ENCODE measurements at places on chromosomes 1 and 21. TPM values are rescaled to one million over a fixed set of nuclear protein-coding genes. Genes with fewer than 3 reads are reported as not detected.

DNA sequence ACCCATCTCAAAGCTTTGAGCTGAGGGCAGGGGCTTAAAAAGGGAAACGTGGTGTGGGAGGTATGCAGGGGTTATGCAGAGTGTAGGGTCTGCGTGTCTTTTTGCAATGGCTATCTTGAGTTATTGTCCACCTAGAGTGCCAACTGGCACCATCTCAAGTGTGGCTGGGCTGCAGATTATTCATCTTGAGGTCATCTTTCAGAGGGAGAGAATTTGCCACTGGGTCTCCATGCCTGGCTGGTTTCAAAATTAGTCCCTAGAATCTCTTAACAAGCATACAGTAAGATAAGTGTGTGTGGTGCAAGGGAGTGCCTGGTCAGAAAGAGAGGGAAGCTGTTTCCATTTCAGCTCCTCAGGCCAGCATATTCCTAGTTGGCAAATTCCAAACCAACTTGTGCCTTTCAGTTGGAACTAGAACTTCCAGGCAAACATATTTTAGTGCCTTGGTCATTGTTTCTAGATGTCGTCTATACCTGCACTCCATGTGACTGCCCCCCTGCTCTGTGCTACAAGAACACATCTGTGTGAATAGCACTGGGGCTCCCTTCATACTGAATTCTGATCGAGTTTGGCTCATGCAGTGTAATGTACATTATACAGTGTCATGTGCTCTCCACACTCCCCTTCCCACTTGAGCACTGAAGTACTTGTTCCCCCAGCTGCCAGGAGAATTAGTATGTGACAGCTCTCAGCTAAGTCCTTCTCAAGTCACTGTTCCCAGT is 5.0 kb upstream of the OR2T8 start:
- DNase-seq = no peak

DNA sequence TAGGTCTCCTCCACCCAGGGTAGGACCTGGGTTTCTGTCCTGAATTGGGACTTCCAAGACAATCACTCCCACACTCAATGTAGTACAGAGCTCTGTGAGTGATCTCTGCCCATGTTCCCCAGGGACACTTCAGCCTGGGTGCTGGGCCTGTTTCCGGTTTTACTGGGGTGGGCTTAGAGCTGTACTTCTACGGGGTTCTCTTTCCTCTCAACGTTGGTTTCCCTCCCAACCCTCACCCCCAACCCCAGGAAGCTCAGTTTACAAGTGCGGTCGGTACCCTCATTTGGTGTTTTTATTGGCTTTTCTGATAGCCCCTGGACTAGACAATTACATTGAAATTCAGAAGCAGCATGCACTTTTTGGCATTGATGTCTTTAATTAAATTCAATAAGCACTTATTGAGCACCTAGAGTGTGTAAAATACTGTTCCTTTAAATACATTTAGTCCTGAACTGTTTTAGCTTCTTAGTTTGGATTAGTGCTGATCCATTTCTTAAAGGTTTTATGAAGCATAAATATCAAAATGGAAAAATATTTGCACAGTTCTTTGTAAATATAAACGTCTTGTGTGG is 542 bp upstream of the XPR1 start:
- peak; percentile 11 for DNase-seq

DNA sequence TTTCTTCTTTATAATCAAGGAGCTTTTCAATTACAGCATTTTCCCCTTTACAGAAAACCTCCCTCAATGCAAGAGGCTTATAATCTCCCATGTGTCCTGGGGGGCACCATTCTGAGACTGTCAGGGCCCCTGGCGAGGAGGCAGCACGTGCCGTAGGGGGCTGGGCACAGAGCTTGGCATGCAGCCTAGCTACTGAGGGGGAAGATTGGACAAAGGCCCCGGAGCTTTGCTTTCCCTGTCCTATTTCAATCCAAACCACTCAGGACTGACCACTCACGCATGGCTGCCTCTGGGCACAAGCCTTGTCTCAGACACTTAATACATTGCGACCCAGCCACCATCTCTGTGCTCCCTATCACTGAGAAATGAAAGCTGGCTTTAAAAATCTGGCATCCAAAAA is 2.8 kb upstream of the RAP1GAP start:
- DNase-seq = no peak

- no peak for DNase-seq
Measured at GRCh38 chr1:184416481-184416880, 29.7 kb downstream of the C1orf21 start.

GRCh38 chr1:94120991-94121390 is at the start of gene ABCA4:
ABCA4 (minus strand) TSS chr1:94121148; CDS start chr1:94121045, 103 bp downstream.
- DNase-seq = no peak

GRCh38 chr1:113517983-113518382 is 127.7 kb downstream of the MAGI3 start:
- DNase-seq = no peak

DNA sequence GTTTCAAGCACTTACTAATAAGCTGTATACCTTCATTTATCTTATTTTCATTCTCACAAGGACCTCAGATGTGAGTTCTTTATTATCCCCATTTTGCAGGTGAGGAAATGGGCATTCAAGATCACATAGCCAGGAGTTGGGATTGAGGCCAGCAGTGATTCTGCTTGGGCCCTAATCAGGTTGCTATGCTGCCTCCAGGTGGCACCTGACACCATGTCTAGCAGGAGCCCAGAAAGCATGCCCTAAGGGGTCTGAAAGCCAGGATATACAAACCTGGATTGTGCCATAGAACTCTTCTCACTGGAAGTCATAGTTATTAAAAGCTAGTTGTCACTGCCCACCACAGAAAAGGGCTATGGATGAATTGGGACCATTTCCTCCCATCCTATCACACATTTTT is 61.1 kb downstream of the FYB2 start:
- DNase-seq = peak; percentile 1

DNA sequence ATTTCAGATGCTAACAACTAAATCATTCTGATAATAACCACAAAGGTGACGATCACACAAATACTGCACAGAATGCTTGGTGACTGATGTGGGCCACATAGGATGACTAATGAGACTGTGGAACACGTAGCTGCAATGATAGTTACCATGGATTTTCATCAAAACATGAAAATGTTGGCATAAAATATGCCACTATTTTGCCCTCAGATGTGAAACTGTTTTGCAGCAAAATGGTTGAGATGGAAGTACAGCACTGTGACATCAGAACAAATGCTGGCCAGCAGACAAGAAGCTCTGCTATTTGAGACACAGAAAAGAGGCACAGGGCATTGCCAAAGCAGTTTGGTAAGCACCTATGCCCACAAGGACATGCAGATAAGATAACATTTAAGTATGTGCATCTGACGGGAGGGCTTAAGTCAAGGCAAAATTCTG is 83.8 kb downstream of the NIBAN1 start:
- no peak for DNase-seq

DNA sequence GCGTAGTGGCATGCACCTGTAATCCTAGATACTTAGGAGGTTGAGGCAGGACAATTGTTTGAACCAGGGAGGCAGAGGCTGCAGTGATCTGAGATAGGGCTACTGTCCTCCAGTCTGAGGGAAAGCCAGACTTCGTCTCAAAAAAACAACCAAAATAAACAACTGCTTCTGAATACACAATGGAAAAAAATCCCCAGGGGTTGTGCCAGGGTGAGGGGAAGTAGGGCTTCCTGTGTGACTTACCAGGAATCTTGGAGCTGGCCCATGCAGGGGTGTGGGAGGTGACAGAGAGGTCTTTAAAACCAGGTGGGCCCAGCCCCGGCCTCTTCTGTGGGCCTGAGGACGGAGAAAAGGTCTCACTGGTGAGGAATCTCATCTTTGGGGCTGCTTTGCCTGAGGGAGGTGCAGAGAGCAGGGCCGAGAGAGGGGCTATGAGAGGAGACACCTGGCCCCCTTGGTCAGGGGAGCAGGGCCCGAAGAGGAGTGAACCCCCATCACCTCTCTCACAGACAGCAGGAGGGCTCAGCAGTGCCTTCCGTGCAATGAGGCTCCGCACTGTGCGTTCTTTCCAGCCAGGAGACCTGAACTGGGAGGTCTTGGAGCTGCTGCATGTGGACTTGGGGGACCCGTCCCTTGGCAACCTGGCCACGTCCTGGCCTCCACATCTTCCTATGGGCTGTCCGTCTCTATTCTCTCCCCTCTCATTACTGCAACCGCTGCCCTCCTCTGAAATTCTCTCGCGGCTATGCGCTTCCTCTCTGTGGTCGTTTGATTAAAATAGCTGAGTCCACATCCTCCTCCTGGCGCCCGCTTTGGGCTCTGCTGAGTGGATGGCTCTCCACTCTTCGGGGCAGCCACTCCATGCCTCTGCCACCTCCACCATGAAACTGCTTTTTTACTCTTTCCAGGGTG is 10.7 kb downstream of the PLA2G5 start:
- DNase-seq = peak; percentile 14

DNA sequence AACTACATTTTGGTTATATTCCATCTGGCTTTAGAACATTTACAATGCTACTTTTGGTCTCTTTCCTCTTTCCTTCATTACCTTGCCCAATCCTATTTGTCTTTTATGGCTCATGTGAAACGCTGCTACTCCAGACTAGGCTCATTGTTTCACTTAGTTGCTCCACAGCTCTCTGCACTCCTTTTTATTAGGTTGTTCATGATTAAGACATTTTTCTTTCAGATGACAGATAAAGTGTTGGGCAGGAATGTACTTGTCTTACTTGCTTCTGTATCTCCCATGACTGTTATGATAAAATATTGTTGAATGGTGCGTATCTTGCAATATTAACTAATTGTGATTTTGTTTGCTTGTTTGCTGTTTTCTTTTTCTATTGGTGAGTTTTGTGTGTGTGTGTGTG is 1532.3 kb downstream of the KCNT2 start:
- no peak for DNase-seq

DNA sequence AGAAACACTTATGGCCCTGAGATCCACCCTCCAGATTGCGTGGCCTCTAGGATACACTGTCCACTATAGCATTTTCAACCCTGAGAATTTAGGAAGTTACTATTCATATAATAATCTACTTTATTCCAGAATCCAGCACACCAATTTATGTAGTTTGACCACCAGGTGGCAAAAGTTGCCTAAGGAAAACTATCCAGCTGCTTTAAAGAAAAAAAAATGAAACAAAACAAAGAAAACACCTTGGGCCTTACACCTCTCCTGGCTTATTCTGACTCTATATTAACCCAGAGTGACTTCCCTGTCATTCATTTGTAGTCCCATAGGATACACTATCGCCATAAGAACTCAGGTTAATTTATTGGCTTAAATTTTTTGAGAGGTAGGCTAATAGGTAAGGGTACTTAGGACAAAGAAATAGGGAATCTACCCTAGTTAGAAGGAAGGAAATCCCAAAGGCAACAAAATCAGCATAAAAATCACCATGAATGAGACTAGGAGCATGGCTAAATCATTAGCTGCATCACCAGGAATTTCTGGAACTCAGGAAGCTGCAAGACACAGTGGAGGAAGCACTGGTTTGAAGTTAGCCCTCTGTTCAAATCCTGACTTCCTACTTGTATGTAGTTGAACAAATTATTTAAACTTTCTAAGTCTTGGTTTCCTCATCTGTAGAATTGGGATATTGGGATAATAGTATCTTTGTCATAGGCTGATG is 107.5 kb downstream of the SPAG17 start:
- peak; percentile 78 for DNase-seq

GRCh38 chr1:31902510-31902860 is 35.7 kb downstream of the PTP4A2 start:
- DNase-seq = no peak

GRCh38 chr1:60547821-60548220 is 474.3 kb upstream of the C1orf87 start:
- no peak for DNase-seq

Gene S100A7A
- not detected for total RNA-seq

Gene CEPT1
- total RNA-seq = 25.5 TPM

Gene POGZ
- total RNA-seq = 37.7 TPM

Gene AMY1A
- not detected for total RNA-seq

All from muscle of leg (tissue), 16 donors.